Cardiac septum (tissue), 1 donor: ENCODE measurements at places on chromosomes 12 and 14. TPM values are rescaled to one million over a fixed set of nuclear protein-coding genes. Genes with fewer than 3 reads are reported as not detected.

GRCh38 chr12:31297572-31298514 is 28.1 kb downstream of the SINHCAF start:
- no peak for DNase-seq

GRCh38 chr14:103718572-103718971 is 3.0 kb downstream of the ZFYVE21 start:
- no peak for DNase-seq

GRCh38 chr12:85156569-85156968 is 120.4 kb downstream of the LRRIQ1 start:
- no peak for DNase-seq

P3H3 gene
- total RNA-seq = 25.7 TPM

KCNC2 gene
- total RNA-seq = not detected

SERPINA3 gene
- total RNA-seq = 24.5 TPM
